ENCODE measurements at places on chromosomes 4 and X.

GRCh38 chrX:97597954-97598353 is 714.2 kb downstream of the RPA4 start:
- peak; percentile 1 for DNase-seq

DNA sequence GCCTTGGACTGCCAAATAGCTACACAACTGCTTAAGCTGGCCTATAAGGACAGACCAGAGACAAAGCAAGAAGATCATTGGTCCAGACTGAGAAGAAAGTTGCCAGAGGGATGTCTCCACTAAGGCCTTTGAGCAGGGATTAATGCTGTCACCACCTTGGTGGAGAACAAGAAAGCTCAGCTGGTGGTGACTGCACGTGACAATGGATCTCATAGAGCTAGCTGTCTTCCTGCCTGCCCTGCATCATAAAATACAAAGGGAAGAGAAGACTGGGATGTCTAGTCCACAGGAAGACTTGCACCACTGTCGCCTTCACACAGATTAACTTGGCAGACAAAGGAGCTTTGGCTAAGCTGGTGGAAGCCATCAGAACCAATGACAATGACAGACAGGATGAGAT is 40.5 kb upstream of the FAM120C start:
- no peak for DNase-seq

DNA sequence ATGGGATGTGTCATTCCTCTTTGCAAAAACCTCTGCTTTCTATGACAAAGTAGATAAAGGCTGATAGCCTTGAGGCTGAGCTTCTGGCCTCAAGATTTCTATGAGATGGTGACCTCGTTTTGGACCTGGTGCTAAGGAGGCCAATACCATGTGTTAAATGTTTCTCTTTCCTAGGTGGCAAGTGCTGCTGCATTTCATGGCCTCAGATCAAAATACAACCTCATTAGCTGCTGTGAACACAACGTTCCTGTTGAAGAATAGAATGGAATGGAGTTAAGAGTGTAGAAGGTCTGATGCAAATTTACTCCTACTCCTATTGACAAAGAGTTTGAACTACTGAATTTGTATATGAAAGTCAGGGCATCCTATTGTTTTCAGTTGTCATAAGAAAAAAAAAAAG is 112.0 kb downstream of the C4orf51 start:
- DNase-seq = no peak

- DNase-seq = no peak
Measured at GRCh38 chr4:55866290-55866907, 13.0 kb downstream of the EXOC1 start.

- DNase-seq = no peak
Measured at GRCh38 chrX:101263766-101264165, 27.4 kb downstream of the TAF7L start.

DNA sequence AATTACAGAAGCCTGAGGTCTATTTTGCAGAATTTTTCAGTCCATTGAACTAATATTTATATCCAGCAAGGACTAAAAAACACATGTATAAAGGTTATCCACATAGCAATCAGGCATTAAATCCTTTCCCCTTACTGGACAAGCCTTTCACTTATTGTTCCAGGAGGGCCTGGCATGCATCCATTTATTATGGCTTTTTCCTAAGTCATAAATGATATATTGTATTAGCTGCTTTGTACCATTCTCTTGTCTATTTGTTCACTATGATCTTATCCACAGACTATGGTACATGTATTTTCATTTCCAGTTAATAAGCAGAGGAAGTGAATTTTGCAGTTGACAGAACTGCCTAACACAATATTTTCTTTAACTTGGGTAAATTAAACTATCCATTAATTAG is 105.4 kb upstream of the ANK2 start:
- DNase-seq = no peak

All from CD4-positive, alpha-beta T cell treated with Interferon alpha-2 for 1 hour (primary cell).